ENCODE measurements at places on chromosomes 7 and 10. TPM values are rescaled to one million over a fixed set of nuclear protein-coding genes. Genes with fewer than 3 reads are reported as not detected.

DNA sequence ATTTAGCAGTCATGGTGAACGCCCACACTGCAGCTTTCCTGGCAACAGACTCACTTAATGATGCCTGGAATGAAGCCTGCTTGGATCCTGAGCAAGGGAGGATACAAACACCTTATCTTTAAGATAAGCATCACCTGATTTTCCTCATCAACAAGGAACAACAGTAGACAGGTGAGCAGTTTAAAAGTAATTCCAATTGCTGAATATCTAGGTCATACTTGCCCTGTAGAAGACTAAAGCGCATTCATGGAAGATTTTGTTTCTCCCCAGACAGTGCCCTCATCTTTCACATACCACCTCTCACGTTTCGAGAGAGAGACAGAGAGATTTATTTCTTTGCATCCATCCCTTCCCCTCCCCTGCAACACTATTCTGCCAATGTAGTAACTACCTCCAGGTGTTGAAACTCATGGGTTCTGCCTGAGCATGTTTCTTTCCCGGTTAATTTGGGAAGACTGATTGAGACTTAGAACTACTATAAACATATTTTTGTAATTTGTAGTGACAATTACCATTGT, 660.7 kb downstream of the PARD3 start:
- H3K27me3 ChIP-seq, result no peaks in the 10 kb centered on the region
- no peak for DNase-seq
- H3K4me3 ChIP-seq, result no peak overlapping the region
- H3K4me1 ChIP-seq, result no peaks in the 10 kb centered on the region
- no peaks in the 10 kb centered on the region for H3K36me3 ChIP-seq
- no peak overlapping the region for H3K27ac ChIP-seq

DNA sequence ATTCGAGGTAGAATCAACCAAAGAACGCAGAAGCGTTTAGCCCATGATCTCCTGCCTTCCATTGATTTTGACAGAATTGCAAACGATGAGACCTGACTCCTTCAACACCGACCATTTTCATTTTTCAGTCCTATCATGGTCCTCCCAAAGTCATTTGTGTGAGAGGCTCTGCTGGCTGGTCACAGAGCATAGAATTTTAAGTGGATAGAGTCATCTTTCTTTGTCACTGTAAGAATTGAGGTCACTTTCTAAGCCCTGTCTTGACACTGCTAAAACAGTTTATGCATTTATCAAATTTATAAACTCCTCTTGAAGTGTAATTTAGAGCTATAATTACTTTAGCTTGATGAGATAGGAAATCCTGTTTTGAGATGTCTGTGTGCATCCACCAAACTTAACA, 72.0 kb downstream of the UBE3C start:
- DNase-seq, result no peak
- H3K4me1 ChIP-seq, result no peaks in the 10 kb centered on the region
- no peak overlapping the region for H3K27ac ChIP-seq
- no peak overlapping the region for H3K4me3 ChIP-seq

DNA sequence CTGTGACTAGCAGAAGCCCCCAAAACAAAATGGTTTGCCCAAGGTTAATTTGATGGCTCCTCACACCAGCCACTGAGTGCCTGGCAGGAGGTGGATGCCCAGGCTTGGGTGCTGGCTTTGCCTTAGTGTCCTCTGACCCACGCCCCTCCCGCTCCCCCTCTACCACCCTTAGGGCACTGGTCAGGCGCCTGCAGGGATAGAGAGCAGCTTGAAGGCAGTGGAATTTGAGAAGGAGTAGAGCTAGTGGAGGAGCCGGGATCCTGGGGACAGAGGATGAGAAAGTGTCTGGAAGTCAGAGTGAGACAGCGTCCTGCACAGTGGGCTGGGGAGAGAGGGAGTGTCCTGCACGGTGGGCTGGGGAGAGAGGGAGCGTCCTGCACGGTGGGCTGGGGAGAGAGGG, 139.4 kb downstream of the DNAJB6 start:
- H3K4me1 ChIP-seq, result no peaks in the 10 kb centered on the region
- H3K4me3 ChIP-seq, result no peak overlapping the region
- H3K36me3 ChIP-seq, result no peaks in the 10 kb centered on the region
- DNase-seq, result peak; percentile 58

GRCh38 chr10:92432596-92432995, 141.3 kb downstream of the IDE start:
- H3K4me1 ChIP-seq, result no peaks in the 10 kb centered on the region
- DNase-seq, result no peak
- no peaks in the 10 kb centered on the region for H3K27me3 ChIP-seq
- H3K4me3 ChIP-seq, result no peak overlapping the region
- H3K36me3 ChIP-seq, result no peaks in the 10 kb centered on the region

GRCh38 chr10:99562631-99563030, 29.9 kb downstream of the NKX2-3 start:
- no peak for DNase-seq
- no peaks in the 10 kb centered on the region for H3K27me3 ChIP-seq

GRCh38 chr10:1473874-1474273, 263.5 kb downstream of the ADARB2 start:
- no peak for DNase-seq
- no peaks in the 10 kb centered on the region for H3K27me3 ChIP-seq
- H3K4me1 ChIP-seq, result no peaks in the 10 kb centered on the region
- no peak overlapping the region for H3K4me3 ChIP-seq
- no peak overlapping the region for H3K27ac ChIP-seq
- H3K36me3 ChIP-seq, result no peaks in the 10 kb centered on the region

- no peaks in the 10 kb centered on the region for H3K27me3 ChIP-seq
- H3K4me1 ChIP-seq, result no peaks in the 10 kb centered on the region
- H3K36me3 ChIP-seq, result no peaks in the 10 kb centered on the region
- H3K4me3 ChIP-seq, result no peak overlapping the region
- DNase-seq, result no peak
- no peak overlapping the region for H3K27ac ChIP-seq
These were observed 2.3 kb upstream of the PFKFB3 start for GRCh38 chr10:6200440-6200733.

GRCh38 chr7:107995184-107996071, 7.5 kb downstream of the LAMB1 start:
- DNase-seq, result no peak
- no peaks in the 10 kb centered on the region for H3K27me3 ChIP-seq
- peak overlapping the region; percentile 8 for H3K27ac ChIP-seq
- no peaks in the 10 kb centered on the region for H3K4me1 ChIP-seq
- H3K4me3 ChIP-seq, result no peak overlapping the region
- H3K36me3 ChIP-seq, result peaks cover 3% of the 10 kb centered on the region

- no peak for DNase-seq
- no peak overlapping the region for H3K4me3 ChIP-seq
- peaks cover 2% of the 10 kb centered on the region for H3K27me3 ChIP-seq
- H3K36me3 ChIP-seq, result no peaks in the 10 kb centered on the region
- no peak overlapping the region for H3K27ac ChIP-seq
These were observed 157.0 kb downstream of the DNAJB6 start for GRCh38 chr7:157493776-157494175.

DNA sequence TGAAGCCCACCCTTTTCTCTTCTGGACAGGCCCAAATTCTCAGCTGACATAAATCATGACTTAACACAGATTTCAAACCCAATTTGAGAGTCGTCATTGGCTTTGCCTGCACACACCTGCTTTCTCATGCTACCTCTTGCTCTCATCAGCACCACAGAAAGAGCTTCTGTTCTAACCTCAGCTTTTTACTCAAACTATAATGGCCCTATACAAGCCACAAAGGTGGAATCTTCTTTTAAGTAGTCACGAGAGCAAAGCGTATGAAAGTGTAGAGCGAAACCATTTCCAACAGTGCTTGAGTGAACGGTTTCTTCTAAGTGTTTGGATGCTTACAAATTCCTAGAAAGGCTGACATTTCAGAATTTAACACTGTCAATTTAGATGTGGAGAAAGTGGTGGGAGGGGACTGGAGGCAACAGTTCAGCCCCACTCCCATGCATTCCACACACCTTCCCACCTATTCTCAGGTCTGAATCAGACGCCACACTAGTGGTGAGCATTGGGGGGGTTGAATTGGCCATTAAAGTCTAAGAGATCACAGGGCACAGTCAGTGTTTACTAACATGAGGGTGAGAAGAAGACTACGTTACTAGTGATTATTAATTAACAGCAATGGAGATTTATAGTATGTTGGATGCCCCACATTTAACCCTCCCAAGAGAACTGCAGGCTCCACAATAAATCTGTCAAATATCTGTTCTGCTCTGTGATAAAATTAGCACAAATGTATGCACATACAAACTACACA, 114.0 kb downstream of the PRKCQ start:
- no peaks in the 10 kb centered on the region for H3K4me1 ChIP-seq
- no peaks in the 10 kb centered on the region for H3K36me3 ChIP-seq
- no peaks in the 10 kb centered on the region for H3K27me3 ChIP-seq
- no peak overlapping the region for H3K27ac ChIP-seq
- no peak overlapping the region for H3K4me3 ChIP-seq
- DNase-seq, result no peak

GRCh38 chr7:156173346-156173745, 361.1 kb upstream of the SHH start:
- H3K36me3 ChIP-seq, result no peaks in the 10 kb centered on the region
- DNase-seq, result no peak
- H3K27me3 ChIP-seq, result no peaks in the 10 kb centered on the region
- H3K4me3 ChIP-seq, result no peak overlapping the region
- H3K4me1 ChIP-seq, result no peaks in the 10 kb centered on the region

DNA sequence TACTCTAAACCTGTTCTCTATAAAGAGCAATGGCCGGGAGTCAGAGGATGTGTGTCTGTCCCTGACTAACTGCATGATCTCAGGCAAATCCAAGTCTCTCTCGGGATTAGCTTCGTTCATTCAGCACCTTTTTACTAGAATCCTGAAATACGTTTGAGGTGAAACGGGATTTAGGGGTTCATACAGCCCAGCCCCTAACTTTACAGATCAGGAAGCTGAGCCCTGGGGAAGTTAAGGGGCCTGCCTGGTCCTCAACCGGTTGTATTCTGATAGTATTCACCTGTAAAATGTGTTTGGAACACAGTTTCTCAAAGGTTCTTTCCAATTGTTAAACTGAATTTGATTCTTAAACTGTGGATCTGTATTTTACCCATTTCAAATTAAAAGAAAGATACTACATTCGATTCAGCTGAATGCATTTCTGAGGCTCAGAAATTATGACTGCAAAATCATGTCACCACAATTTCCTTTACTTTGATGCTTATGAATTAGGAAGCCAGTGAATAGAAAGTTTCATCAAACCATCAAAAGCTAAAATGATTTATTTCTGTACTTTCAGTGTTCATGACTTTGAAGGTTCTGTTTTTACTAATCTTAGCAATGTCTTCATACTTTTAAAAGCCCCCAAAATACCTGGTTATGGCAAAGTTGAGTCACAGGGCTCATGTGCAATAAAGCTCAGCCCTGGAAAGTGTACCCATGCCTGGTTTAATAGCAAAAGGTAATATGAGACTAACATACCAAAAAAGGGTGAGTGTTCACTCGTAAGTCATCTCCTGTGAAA, 28.9 kb upstream of the EZH2 start:
- H3K27ac ChIP-seq, result no peak overlapping the region
- H3K4me3 ChIP-seq, result no peak overlapping the region
- H3K36me3 ChIP-seq, result peaks cover 2% of the 10 kb centered on the region
- H3K4me1 ChIP-seq, result no peaks in the 10 kb centered on the region
- no peak for DNase-seq

GRCh38 chr7:125908711-125909110, 979.1 kb upstream of the POT1 start:
- no peaks in the 10 kb centered on the region for H3K36me3 ChIP-seq
- H3K4me3 ChIP-seq, result no peak overlapping the region
- H3K4me1 ChIP-seq, result no peaks in the 10 kb centered on the region
- no peak overlapping the region for H3K27ac ChIP-seq

DNA sequence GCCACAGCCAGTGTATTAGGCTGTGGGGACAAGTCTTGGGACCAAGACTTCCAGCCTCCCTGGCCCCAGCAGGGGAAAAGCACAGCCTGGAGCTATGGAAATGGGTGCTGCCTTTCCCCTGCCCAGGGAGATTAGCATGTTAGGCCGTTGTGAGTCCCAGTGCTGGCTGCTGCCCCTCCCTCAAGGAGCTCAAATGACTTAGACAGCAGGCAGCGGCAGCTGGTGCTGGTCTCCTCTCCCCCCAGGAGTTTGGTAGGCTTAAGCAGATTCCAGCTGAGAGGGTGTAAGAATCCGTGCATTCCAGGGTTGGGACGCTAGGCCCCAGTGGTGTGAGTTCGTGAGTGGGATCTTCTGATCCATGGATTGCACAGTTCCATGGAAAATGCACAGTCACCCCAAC, 301.5 kb upstream of the PHF14 start:
- no peak for DNase-seq
- H3K27ac ChIP-seq, result no peak overlapping the region
- no peaks in the 10 kb centered on the region for H3K36me3 ChIP-seq
- H3K4me1 ChIP-seq, result no peaks in the 10 kb centered on the region
- no peak overlapping the region for H3K4me3 ChIP-seq
- no peaks in the 10 kb centered on the region for H3K27me3 ChIP-seq

GRCh38 chr7:129169686-129170440, 18.6 kb upstream of the SMO start:
- peak overlapping the region; percentile 27 for H3K4me3 ChIP-seq
- no peaks in the 10 kb centered on the region for H3K27me3 ChIP-seq
- H3K27ac ChIP-seq, result no peak overlapping the region
- no peaks in the 10 kb centered on the region for H3K4me1 ChIP-seq
- no peak for DNase-seq

GRCh38 chr7:55250313-55250712, 114.8 kb upstream of the LANCL2 start:
- no peak for DNase-seq
- no peak overlapping the region for H3K4me3 ChIP-seq
- H3K36me3 ChIP-seq, result no peaks in the 10 kb centered on the region
- no peaks in the 10 kb centered on the region for H3K4me1 ChIP-seq

DNA sequence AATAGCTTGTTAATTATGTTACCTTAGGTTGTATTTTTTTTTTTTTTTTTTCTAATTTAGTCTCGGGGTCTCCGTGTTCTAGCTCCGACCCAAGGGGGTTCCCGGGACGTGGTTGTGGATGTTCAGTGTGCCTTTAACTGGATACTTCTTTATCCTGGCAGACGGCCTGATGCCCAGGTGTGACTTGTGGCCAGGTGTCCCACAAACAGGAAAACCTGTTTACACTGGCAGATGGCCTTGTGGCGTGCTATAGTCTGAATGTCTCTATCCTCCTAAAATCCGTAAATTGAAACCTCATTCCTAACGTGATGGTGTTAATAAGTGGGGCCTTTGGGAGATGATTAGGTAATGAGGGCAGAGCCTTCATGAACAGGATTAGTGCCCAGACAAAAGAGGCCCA, 546.4 kb upstream of the C7orf33 start:
- H3K36me3 ChIP-seq, result no peaks in the 10 kb centered on the region
- no peak overlapping the region for H3K27ac ChIP-seq

Gene ADGRA1
- total RNA-seq, result not detected

Gene ING3
- 15.9 TPM for total RNA-seq

Gene PTPRZ1
- total RNA-seq, result 2.7 TPM

Gene ACSM6
- not detected for total RNA-seq

Gene KLLN
- 0.66 TPM for total RNA-seq

Gene MALRD1
- 1.2 TPM for total RNA-seq

Gene FEZF1
- not detected for total RNA-seq

Gene GNAT3
- total RNA-seq, result not detected

All from aorta (tissue), 5 donors.